ENCODE measurements at places on chromosomes 13 and 19.

- no peak for DNase-seq
Observed at GRCh38 chr19:6988257-6988656, 33.0 kb downstream of the MBD3L2B start.

GRCh38 chr19:38561658-38562057 is 56.1 kb downstream of the MAP4K1 start:
- DNase-seq = no peak

- DNase-seq = no peak
Observed at GRCh38 chr19:30029721-30030510, 87.9 kb downstream of the URI1 start.

DNA sequence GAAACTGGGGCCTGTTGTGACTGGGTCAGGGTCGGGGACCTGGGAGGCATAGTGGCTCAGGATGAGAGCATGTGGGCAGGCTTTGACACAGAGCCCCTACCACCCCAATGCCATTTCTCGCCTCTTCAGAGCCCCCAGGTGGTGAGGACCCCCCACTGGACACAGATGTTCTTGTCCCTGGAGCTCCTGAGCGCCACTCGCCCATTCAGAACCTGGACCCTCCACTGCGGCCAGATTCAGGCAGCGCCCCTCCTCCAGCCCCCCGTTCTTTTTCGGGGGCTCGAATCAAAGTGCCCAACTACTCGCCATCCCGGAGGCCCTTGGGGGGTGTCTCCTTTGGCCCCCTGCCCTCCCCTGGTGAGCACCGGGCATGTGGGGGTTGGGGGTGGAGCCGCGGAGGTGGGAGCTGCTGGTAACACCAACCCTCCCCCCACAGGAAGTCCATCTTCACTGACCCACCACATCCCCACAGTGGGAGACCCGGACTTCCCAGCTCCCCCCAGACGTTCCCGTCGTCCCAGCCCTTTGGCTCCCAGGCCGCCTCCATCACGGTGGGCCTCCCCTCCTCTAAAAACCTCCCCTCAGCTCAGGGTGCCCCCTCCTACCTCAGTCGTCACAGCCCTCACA is 10.4 kb downstream of the IGFLR1 start:
- no peak for DNase-seq

DNA sequence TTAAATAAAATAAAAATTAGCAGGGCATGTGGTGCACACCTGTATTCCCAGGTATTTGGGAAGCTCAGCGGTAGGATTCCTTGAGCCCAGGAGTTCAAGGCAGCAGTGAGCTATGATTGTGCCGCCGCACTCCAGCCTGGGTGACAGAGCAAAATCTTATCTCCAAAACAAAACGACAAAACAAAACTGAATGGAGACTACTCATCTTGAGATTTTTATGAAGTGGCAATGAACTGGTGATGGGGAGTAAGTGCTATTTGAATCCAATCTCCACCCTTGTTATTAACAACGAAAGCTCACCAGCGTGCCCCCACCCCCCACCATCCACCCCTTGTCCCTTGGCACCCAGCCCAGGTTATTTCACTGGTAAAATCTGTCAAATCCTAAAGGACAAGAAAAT is 45.2 kb upstream of the URI1 start:
- no peak for DNase-seq

- DNase-seq = no peak
Observed at GRCh38 chr13:87923753-87924152, 252.6 kb downstream of the SLITRK5 start.

- DNase-seq = no peak
Observed at GRCh38 chr13:30006246-30006645, 155.8 kb upstream of the UBL3 start.

DNA sequence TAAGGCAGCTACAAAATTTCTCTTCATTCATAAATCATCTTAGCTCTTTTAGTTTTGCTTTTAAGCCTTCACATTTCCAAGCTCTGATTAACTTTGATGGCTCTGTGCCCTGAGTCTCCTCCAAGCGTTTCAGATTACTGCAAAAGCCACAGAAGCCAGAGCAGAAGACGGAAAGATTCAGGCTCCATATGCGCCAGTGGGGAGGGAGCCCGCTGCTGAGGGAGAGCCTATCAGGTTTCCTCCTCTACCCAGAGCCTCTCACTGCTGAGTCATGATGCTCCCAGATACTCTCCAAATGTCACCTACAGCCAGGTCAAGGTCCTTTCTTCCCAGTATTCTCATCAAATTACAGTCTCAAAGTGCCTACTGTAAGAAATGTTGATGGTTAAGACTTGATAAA is 193.6 kb downstream of the RAP2A start:
- DNase-seq = peak; percentile 62

DNA sequence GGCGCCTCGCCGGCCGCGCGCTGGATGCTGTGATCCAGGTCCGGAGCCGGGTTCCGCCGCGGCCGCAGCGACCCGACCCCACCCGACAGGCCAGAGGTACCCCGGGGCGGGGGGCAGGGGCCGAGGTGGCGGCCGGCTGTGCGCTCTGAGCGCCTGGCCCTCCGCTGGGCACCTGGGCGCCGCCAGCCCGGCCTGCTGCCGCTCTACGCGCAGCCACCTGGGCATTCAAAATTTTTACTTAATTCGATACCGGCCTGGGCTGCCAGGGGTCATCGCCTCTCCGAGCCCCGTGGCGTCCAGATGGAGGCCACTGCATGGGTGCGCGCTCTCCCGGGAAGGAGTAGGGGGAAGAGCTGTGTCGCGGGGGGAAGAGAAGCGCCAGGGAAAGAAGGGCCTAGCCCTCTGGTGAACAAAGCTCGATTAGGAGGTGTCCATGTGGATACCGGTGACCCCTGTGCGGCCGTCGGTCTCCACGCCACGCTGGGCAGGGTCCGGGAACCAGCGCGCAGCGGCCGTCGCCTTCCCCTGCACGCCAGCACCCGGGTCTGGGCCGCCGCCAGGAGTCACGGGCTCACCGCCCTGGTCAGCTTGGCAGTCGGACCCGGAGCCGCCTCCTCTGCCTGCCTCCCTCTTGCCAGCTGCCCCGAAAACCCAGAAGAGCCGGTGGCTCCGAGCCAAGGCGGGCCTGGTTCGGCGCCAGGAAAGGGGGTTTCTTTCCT is 666 bp downstream of the BIVM start:
- DNase-seq = peak; percentile 19

GRCh38 chr13:40189898-40190630 is 476.4 kb downstream of the FOXO1 start:
- DNase-seq = no peak
